Stimulated activated CD8-positive, alpha-beta memory T cell treated with anti-CD3 and anti-CD28 coated beads, Interleukin-2, amount 100 ng/mL, for 48 hours (primary cell): ENCODE measurements at places on chromosomes 7 and 10.

GRCh38 chr7:24898691-24899090 is 81.3 kb downstream of the OSBPL3 start:
- DNase-seq = no peak

GRCh38 chr7:139777948-139778841 is at the start of gene HIPK2:
HIPK2 (minus strand) TSS chr7:139777998; CDS start chr7:139777623, 375 bp downstream.
- peak; percentile 53 for DNase-seq

- DNase-seq = no peak
Measured at GRCh38 chr7:1818575-1819258, 148.6 kb downstream of the ELFN1 start.

DNA sequence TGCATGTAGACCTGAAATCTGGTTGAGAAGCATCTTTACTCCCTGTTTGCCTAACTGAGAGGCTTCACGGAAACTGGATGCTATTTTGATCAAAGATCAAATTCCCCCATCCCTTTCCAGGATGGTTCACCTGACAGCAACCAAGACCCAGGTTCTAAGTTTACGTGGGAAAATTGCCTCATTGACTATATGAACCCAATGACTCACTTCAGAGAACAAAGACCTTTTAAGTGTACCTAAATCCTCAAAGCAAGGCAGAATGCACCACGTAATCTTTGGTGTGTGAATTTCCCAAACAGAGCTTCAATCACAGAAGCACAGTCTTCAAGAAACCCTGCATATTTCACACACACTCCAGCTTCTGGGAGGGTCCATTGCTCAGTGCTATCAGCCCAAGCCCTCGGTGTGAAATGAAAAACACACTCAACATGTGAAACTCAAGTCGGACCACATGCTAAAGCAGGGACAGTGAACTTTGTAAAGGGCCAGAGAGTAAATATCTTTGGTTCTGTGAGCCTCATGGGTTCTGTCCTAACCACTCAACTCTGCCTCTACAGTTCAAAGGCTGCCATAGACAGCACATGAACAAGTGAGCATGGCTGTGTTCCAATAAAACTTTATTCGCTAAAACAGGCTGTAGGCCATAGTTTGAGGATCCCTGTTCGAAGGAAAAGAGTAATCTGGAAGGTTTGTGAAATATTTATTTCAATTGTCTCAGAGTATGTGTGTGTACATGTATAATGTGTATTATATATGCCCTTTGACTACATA is 275.6 kb upstream of the FOXK1 start:
- DNase-seq = no peak

DNA sequence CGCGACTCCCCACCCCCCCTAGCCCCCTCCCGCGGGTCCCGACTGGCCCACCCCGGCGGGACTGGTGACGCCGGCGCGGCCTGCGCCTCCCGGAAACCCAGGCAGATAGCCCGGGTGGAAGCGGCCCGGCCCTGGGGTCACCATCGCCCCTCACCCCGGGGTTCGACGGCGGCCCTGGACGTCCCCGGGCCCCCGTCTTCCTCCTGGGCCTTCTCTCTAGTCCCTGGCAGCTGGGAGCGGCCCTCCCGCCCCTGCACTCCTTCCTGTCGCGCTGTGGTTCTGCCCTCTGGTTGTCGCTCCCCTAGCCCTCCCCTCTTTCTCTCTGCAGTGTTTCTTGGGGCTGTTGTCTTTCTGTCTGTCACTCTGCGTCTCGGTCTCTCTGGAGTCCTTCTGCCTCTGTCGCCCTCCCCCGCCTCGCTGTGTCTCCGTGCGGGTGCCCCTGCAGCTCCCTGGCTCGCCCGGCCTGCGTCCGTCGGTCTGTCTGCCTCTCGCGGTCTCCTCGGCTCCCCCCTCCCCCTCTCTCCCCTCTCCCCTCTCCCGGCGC is 90.5 kb upstream of the PAX2 start:
- no peak for DNase-seq

DNA sequence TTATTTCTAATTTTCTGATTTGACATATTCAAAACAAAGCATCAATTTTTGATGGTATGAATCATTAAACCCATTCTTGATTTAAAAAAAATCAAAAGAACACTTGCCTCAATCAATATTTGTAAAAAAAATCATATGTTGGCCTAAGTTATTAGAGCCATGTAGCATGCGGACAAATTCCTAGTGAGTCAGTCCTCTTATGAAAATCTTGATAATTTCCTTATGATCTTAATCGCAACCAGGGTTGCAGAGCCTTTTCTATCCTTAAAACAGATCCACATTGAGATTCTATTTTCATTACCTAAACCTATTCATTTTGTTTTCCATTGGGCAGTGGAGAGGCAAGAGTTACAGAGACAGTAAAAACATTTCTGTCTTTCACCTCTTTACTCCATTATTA is 203.2 kb downstream of the ARL4A start:
- no peak for DNase-seq

- peak; percentile 1 for DNase-seq
Measured at GRCh38 chr10:45470098-45471012, 96.3 kb downstream of the ALOX5 start.

GRCh38 chr10:124539935-124540641 is 78.5 kb downstream of the LHPP start:
- DNase-seq = peak; percentile 61

DNA sequence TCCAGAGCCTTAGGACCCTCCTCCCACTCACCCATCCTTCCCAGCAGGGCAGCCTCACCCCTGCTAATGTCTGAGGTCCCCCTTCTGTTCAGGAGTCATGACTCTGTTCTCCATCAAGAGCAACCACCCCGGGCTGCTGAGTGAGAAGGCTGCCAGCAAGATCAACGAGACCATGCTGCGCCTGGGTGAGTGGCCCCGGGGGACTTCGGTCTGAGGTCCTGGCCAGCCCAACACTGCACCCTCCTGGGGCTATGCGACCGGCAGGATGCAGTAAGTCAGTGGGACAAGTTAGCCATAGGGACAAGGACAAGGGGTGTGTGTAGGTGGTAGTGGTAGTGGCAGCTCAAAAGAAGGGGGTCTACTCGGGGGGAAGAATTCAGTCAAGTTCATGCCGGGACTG is 16.2 kb upstream of the AHCYL2 start:
- no peak for DNase-seq

DNA sequence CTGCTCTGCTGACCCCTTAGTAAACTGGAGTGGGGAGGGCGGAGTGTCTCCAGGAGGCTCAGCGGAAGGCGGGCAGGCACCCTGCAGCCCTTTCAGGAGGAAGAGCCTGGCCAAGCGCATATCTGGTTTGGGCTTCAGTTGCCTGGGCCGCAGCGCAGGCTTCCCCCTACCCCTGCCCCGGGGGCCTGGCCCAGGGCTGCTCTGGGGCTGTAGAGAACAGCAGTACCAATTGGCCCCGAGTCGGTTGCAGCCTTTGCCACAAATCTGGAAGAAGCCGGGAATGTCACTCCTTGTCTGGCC is 28.1 kb upstream of the JAKMIP3 start:
- DNase-seq = no peak

DNA sequence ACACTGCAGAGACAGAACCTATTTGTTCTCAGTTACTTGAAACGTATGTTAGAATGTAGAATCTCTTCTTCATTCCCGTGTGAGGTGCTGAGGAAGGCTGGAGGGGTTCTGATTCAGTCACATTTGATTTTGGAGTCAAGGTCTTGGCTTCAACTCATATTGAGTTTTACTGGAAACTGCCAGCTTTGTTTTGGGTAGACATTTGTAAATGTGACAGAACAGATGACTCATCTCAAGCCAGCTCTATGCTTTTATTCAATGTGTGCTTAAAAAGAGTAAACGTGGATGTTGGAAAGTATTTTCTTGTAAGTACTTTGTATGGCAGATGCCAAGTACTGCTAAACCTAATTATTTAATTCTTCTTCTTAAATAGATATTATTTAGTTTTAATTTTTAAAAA is 780.8 kb upstream of the C7orf33 start:
- DNase-seq = no peak

- DNase-seq = no peak
Measured at GRCh38 chr7:25313526-25313925, 85.2 kb upstream of the NPVF start.

- no peak for DNase-seq
Measured at GRCh38 chr10:68543004-68543918, 15.9 kb upstream of the SLC25A16 start.
